ENCODE measurements at places on chromosomes 6 and 20.

- no peak for DNase-seq
Measured at GRCh38 chr6:13435477-13436246, 51.7 kb downstream of the GFOD1 start.

DNA sequence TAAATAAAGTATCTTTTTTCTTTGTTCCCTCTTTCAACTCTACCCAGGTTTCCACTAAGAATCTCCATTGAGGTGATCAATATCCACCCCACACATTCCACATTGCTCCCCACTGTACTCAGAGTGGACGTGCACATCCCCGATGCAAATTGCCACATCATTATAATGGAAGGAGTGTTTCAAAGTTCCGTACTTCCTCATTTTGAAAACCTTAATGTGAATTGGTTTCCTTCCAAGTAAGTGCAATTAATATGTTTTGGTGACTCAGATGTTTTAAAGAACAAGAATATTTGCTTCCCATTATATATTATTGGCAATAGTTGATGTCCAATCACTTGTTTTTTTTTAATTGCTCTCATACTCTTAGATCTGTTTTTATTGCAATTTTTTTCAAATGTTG, 463.6 kb downstream of the HACE1 start:
- no peak for DNase-seq

GRCh38 chr6:7058250-7058923, 49.4 kb upstream of the RREB1 start:
- no peak for DNase-seq

DNA sequence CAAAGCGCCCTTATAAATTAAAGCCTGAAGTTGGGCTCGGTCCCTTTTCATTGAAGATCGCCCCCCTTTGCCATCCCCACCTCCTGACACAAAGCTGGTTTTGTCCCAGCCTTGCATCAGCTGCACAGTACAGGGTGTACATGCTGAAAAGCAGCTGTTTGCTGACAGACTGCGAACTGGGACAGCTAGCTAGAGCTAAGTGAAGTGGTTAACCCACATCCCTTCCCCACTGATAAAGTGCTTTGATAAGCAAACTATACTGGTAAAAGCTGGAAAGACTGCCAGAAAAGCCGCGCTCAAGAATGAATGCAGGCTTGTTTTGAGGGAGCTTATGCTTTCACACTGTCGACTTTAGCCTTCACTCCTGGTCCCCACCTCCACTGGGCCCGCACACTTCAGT, 207.3 kb downstream of the GMDS start:
- DNase-seq, result no peak

- no peak for DNase-seq
Measured at GRCh38 chr20:44405785-44406571, 50.5 kb downstream of the HNF4A start.

GRCh38 chr6:119584088-119584487, 234.5 kb upstream of the MAN1A1 start:
- no peak for DNase-seq

GRCh38 chr20:44651434-44651683, 140 bp downstream of the ADA start:
- DNase-seq, result no peak

- no peak for DNase-seq
Measured at GRCh38 chr20:10998476-10998875, 324.7 kb upstream of the JAG1 start.

DNA sequence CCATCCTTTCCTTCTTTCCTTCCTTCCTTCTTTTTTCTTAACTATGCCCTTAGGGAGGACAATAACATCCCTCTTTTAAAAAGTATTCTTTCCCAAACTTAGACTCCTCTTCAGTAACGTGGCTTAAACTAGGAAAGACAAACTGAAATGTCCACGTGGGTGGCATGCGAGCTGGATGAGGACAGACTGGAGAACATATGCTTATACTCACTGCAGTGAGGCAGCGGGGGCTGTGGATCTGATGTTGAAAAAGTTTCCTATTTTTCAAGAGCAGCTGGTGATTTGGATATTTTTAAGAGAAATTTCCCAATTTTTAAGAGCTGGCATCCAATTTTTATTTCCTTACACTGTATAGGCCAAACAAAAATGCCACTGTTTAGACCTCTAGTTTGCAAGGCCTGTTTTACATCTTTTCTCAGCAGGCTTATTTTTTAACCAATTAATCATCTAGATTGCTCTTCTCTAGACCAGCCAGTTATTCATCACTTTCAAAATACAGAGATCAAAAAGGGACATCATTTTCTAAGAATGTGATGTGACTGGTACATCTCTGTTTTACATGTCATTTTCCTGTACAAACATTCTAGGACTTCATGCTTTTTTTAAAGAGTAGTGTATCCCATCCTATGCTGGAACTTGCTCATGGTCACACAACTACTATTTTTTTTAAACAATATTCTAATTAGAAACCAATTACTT, 226.5 kb downstream of the BTBD9 start:
- no peak for DNase-seq

- no peak for DNase-seq
Measured at GRCh38 chr6:16336056-16336818, 97.8 kb downstream of the GMPR start.

DNA sequence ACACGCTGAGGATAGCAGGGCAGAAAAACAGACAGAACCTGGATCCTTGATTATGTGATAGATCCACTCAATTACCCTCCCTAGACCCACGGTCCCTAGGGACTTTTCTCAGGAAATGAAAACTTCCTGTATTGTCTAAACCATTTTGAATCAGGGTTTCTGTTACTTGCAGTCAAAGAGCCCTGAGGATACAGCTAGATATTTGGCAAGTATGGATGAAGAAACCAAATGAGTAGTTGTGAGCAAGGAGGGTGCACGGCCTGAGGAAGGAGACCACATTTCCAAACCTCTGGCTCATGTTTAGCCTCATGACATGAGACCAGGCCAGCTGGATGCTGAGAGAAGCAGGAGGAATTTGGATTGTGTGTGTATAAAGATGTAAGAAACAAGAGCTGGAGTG, 91.6 kb downstream of the MRPL14 start:
- DNase-seq, result no peak

- no peak for DNase-seq
Measured at GRCh38 chr20:63238514-63239125, 2.9 kb downstream of the BIRC7 start.

DNA sequence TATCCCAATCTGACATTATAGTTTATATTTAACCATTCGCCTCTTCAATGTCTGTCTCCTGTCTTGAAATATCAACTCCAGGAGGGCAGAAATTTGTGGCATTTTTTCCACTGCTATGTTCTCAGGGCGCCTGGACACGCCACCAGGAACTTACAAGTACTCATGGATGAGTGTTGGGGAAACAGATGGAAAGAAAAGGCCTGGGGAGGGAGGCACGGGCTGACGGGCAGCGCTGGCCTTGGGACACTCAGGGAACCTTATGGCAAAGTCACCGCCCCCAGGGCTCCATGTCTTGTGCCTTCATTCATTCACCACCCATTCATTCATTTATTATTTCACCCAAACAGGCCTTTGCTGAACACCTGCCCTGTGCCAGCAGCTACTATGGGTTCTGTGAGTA, 222.9 kb downstream of the PREX1 start:
- DNase-seq, result no peak

DNA sequence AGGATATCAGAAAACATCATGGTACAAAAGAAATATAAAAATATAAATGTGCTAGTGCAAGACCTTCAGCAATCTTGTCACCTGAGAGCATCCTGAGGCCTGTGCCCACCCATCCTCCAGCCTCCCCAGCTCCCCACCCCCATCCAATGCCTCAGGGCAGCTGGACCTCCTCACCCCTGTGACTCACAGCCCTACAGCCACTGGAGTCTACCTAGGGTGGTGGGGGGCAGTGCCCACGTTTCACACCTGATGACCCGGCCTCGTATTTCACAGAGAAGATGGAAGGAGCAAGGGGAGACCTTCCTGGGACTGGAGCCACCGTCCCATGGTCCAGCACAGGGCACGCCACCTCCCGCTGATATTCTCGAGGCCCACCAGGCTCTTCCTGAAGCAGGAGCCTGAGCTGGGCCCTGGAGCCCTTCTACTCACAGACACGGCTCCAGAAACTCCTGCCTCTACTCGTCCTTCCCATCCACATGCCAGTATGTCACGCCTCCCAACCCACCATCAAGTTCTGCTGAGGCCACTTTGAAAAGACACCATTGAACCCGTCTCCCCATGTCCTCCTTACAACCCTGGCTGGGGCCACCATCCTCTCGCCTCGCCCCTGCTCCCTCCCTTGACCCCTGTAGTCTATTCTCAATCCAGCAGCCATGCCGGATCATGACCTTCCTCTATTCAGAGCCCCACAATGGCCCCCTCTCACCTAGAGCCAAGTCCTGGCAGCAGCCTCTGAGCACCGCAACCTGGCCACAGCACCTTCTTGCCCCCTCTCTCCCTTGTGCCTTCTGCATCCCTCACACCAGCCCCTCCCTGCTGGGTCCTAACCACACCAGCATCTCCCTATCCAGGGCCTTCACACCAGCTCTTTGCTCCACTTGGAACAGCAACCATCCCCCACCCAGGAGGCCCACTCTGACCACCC, 13.3 kb downstream of the APMAP start:
- no peak for DNase-seq

- DNase-seq, result no peak
Measured at GRCh38 chr6:3625980-3626563, 125.4 kb downstream of the PXDC1 start.

- DNase-seq, result no peak
Measured at GRCh38 chr20:17843246-17844132, 125.1 kb downstream of the SNX5 start.

DNA sequence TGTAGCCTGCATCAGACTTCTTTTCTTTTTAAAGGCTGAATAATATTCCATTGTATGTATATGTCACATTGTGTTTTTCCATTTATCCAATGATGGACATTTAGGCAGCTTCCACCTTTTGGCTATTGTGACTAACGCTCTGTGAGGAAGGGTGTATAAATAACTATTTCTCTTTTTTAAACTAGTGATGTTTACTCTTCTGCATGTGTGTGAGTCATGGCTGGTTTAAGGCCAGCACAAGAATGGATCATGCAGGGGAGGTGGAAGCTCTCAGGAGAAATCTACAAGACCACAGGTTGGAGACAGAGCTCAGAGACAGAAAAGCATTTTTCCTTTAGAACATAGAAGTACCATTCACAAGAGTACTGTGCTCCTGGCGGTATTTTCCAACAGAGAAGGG, 307.2 kb downstream of the SOX4 start:
- DNase-seq, result no peak

DNA sequence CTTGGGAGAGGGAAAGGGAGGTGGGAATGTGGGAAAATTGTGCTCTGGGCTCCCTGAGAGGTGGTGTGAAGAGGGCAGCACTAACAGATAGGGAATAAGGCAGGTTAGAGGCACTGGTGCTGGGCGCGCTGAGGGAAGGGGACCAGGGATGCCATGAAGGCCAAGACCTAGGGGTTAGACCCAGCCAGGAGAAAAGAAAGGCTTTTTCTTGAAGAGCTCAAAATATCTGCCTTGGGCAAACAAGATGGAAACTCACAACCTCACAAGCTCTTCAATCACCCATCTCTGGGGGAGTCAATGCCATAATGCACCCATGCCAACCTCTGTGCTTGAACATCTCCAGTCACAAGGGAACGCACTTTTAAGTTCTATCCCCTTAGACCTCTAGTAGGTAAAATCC, 363.6 kb upstream of the CHD6 start:
- no peak for DNase-seq

DNA sequence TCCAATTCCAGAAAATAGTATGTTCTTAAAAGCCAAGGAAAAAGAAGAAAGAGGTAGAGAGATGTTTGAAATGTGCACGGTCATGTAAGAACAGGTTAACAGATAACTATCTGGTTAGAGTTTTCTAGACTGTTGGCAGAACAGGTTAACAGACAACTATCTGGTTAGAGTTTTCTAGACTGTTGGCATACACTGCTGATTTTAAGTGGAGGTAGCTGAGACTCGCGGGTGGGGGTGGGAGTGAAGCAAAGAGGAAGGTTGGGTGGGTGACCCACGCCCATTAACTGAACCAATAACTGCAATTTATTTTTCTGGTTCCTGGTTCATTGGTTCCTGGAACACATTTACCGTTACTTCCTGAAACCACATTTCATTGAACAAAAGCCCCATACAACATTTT, 157.5 kb downstream of the ELOVL4 start:
- DNase-seq, result no peak

- DNase-seq, result no peak
Measured at GRCh38 chr6:51261691-51262090, 443.0 kb downstream of the TFAP2B start.

GRCh38 chr6:111122458-111123286, 35.4 kb downstream of the SLC16A10 start:
- no peak for DNase-seq

GRCh38 chr6:35599761-35600658, 87.3 kb upstream of the TULP1 start:
- DNase-seq, result no peak

DNA sequence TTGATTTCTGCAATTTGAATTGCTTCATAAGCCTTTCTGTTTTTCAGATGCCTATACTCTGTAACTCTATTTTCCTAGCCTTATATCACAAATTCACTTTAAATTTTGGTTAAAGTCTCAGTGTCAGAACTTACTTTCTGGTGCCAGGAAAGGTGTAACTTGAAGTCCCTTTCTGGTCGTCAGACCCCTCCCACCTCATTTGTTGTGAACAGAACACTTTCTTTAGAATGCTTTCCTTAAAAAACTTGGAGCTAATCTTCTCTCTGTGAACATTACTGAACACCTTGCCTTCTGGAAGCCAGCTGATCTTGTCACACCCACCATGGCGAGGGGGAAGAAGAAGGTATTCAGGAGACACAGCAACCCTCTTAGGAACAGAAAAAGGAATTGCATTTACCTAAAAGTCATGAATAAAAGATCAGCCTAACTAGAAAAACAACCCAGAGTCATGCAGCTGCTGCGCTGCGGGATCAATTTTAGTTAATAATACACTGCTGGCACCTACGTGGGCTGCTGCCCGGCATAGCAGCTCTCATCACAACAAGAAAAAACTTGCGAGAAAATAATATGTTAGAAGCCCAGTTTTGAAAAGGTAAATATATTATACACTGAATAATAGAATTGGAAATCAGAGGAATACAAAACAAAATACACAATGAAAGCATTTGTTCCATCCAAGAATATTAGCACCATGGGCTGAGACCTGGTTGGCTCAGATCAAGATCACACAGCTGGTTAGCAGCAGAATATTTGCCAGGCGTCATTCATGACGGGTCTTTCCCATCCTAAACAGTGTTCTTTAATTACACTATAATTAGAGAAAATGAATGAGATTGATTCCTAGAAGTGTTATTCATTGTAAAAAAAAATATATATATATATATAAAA, 5.8 kb upstream of the FAM217A start:
- no peak for DNase-seq

- no peak for DNase-seq
Measured at GRCh38 chr6:116244284-116244683, 9.6 kb downstream of the TSPYL4 start.

GRCh38 chr20:19735446-19735845, 22.6 kb upstream of the RIN2 start:
- DNase-seq, result no peak

GRCh38 chr6:32096394-32097258, 12.5 kb downstream of the TNXB start:
- DNase-seq, result no peak

GRCh38 chr6:16355238-16355637, 116.9 kb downstream of the GMPR start:
- DNase-seq, result no peak

GRCh38 chr20:4165984-4166725, 150.8 kb upstream of the RNF24 start:
- DNase-seq, result no peak

- DNase-seq, result no peak
Measured at GRCh38 chr6:135870722-135871121, 19.2 kb downstream of the PDE7B start.

GRCh38 chr6:24646771-24647170, 780 bp upstream of the KIAA0319 start:
- no peak for DNase-seq

Data from NT2/D1 (cell line).